ENCODE measurements at places on chromosomes 16 and 17.

DNA sequence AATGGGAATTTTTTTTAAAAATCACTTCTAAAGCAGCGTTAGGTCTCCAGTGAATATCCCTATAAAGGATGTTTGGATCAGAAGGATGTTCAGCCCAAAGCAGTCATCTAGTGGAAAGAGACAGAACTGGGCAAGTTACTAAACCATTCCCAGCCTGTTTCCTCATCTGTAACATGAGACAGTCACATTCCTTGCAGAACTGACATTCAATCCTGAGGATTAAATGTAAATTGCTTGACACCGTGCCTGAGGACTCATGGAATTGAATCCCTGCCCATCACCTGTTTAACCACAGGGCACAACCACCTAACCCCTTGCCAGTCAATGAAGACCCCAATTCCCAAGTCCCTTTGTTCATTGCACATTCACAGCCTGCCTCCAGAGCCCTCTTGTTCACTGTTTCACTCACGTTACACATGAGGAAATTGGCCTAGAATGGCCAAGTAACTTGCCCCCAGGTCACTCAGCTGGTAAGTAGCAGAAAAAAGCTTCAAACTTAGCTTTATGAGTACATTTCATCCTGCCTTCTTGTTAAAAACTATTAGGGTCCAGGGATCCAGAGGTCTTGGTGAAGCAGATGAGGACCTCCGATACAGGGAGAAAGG is 1.4 kb downstream of the CMTM2 start:
- peak; percentile 72 for DNase-seq

DNA sequence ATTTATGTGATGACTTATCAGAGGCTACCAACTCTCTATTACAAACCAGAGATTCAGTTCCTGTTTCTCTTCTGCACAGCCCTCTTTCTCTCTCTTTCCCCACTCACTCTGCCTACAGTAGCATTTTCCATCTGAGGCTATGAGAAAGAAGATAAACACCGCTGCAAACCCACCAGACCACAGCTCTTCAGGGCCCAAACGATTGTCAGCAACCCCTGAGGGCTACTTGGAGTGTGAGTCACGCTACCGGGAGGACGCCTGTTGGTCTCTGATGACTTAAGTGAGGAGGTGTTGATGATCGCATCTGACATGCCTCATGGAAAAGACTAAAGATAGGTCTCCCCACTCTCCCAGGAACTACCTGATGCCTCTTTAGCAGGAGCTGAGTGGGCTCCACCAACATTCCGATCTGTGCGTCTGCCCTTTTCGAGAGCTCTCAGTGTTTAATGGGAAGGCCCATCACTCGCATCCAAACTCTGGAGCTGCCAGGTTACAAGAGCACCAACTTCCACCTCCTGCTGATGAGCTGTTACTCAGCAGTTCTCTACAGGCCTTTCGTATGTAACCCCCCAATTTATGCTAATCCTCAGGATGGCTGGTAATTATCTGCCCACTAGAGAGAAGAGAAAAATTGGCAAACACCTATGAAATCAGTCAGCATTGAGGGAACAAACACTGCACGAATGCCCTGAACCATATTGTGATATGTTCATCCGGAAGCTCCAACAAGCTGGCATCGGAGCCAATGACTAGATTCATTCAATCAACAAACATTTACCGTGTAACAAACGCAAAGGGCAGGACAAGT is 9.2 kb downstream of the GRIN2A start:
- peak; percentile 90 for DNase-seq

GRCh38 chr16:85627089-85627488 is 14.0 kb downstream of the GSE1 start:
- DNase-seq = no peak

DNA sequence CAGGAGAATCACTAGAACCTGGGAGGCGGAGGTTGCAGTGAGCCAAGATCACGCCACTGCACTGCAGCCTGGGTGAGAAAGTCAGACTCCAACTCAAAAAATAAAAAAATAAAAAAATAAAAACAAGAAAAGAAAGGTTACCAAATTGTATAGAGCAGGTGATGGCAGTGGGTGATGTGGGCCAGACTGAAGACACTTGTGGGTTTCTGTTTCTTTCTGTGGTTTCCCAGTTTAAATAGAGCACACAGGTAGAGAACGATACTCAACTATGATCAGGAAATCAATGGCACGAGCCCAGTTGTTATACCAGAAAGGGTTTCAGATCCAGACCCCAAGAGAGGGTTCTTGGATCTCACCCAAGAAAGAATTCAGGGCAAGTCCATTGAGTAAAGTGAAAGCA is 32.6 kb downstream of the NUBP1 start:
- no peak for DNase-seq

GRCh38 chr17:1638171-1638590 is 7.4 kb downstream of the SCARF1 start:
- DNase-seq = no peak

GRCh38 chr17:82400206-82400605 is 17.9 kb upstream of the HEXD start:
- DNase-seq = no peak

DNA sequence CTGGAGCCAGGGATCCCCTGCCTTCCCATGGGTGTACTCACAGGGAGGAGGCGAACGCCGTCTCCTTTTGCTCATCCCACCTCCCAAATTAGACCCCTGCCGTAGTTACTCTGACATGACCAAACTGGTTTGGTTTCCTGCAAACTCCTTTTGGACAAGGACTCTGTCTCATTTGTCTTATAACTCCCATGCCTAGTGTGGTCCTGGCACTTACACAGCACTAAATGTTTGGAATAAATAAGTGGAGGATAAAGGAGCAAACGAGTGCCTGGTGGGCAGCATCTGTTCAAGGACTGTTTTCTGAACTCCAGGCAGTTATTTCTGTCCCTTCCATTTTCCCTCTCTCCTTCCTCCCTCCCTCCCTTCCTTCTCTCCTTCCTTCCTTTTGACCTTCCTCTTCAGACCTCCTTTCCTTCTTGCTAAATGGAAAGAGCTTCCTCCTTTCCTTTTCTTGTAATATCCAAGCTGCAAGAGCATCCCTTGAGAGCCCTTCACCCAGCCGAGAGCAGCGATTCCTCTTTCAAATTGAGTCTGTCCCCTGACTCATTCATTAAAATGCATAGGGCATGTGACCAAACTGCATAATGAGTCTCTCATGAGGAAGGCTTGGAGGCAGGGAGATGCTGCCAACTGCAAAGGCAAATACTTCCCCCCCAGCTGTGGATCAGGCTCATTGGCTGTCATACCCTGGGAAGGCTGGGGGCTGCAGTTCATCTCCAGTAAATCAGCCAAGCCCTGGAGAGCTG is 36.8 kb downstream of the CHD9 start:
- peak; percentile 89 for DNase-seq

- DNase-seq = no peak
These were observed 7.7 kb downstream of the PSMD7 start for GRCh38 chr16:74304164-74304834.

DNA sequence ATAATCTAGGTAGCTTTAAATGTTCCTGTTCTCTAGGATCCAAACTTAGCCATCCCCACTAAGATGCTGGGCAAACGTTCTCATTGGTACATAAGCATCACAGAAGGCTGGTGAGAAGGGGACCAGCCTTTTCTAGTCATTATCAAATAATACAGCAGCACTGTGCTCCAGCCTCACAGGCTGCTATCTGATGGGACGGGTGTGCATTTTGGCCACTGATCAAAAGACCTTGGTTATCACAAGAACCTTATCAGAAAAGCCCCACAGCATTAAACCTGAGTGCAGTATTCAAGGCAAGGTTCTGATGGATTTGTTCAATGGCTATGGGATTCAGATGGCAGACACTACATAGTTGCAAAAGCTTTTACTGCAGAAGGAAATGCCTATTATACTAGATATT is 19.1 kb upstream of the KPNB1 start:
- no peak for DNase-seq

DNA sequence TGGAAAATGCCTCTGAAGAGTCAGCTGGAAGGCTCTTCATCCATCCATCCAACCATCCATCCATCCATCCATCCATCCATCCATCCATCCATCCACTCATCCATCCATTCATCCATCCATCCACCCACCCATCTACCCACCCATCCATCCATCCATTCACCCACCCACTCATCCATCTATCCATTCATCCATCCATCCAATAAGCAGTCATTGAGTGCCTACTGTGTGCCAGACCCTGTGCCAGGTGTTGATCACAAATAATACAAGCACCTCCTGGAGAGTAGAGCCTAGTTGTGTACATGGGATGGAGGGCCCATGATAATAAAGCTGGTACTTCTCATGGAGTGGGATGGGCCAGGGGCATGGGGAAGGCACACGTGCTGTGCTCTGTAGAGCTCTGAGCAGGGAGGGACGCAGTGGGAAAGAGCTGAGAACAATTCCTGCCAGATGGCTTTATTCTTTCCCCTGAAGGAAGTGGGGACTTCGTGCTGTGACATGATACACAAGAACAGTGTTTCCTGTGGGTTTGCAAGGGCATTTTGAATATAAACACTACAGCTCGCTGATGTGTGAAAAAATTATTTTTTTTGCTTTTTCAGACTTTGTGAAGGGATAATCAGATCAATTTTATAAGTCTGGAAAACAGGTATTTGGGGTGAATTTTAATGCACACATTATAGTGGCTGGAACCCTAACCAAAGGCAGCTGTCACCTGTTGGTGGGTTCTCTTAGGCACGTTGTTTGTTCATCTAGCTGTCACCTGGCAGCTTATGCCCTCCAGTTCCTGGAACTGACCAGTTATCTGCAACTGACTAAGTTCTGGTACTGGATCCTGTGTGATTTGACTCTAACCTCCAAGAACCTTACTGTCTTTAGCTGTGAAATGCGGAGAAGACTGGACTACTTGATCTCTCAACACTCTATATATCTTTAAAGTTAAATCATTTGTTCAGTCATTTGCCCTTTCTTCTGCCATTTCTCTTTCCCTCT is 61.3 kb downstream of the PRKCB start:
- no peak for DNase-seq

GRCh38 chr17:58997756-58998553 is 108.7 kb downstream of the TRIM37 start:
- no peak for DNase-seq

DNA sequence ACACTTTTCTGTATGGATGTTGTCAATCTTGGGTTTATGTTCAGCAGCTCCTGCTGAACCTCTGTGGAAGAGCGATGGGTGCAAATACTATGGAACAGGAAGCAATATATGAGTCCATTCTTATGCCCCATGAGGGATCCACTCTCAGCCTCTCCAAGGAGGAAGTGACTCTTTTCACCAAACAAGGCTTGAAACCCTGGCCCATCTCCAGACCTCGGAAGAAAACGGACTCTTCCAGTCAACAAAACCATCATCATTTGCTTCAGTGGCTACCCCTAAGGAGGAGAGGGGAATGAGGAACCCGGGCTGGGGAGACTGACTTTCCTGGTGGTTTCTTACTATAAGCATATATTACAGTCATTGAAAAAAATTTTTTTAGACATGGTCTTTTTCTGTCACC is 206.2 kb downstream of the AXIN2 start:
- DNase-seq = no peak

DNA sequence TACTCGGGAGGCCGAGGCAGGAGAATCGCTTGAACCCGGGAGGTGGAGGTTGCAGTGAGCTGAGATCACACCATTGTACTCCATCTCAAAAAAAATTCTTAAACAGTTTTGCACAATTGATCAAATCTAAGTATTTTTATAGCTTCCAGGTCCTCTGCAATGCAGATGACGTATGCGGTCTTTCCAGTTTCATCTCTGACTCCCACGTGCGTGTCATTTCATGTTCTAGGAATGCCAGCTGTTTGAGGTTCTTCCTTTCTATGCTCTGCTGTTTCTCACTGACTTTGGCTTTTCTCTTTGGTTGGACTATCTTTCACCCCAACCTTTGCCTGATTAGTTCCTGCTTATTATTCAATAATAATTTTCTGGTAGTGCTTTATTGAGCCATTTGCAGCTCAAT is 16.2 kb downstream of the CHP2 start:
- DNase-seq = no peak

- no peak for DNase-seq
These were observed 9.8 kb downstream of the CBFA2T3 start for GRCh38 chr16:88966986-88967829.

DNA sequence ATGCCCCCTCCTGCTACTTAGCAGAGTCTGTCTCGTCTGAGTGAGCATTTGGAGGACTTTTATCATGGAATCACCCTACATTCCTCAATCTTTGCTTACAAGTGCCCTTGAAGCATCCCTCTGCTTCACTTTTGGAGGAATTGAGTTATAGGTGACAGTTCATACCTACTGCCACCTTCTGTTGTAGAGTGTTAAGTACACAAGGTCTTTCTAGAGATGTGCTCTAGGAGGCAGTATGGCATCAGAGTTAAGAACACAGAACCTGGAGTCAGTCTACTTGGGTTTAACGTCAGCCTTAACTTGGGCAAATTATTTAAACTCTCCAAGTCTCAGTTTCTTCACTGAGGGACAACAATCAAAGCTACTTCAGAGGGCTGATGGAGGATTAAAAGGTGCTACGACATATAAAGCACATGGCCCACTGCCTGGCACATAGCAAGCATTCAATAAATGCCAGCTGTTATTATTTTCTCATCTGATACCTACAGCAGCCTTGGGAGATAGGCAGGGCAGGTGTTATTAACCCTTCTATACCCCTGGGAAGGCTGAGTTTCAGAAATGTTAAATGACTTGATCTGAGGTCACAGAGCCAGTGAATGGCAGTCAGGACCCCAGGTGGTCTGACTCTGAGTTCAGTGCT is 62.2 kb downstream of the UTP18 start:
- DNase-seq = peak; percentile 43

GRCh38 chr17:73802314-73802713 is 158.1 kb upstream of the SDK2 start:
- no peak for DNase-seq

GRCh38 chr17:80279895-80280294 is 19.2 kb downstream of the RNF213 start:
- DNase-seq = no peak

- DNase-seq = peak; percentile 64
These were observed 37.7 kb downstream of the DUSP14 start for GRCh38 chr17:37527249-37527851.

- DNase-seq = no peak
These were observed 129.8 kb downstream of the ZNF423 start for GRCh38 chr16:49726155-49726554.

DNA sequence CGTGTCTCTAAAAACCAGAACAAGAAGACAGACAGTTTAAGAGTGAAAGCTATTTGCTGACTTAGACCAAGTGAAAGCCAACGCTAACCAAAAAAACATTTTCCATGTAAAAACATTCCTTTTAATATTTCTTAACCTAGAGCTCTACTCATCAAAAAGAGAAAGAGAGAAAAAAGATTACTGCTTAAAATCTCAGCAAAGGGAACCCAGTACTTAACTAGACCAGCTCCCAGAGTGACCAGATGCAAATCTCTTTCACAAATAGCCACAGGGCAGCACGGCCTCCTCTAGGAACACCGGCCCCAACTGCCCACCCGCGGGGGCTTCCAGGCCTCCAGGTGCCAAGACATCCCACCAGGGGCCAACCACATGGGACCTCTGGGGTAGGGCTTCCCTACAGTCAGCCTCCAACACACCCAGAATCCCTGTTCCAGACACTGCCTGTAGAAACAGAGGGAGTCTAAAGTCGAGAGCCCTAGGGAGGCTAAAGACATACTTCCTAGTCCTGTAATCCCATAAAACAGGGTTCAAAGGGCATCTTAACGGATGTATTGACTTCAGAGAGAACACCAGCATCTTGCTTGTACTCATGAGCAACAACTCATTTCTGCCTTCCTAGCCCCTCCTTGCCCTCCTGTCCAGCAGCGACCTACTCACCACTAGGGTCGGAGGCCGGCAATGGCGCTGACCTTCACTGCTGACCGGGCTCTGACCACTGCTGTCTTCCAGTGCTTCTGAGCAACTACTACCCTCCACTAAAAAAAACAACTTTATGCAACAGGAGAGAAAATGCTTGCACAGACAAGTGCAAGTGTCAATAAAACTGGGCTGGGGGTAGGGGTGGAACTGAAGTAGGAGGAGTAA is 21.3 kb downstream of the ZCCHC14 start:
- no peak for DNase-seq

GRCh38 chr17:61458421-61459141 is 6.4 kb downstream of the TBX4 start:
- DNase-seq = no peak

All from HFFc6 (cell line).